GM23248 (cell line): ENCODE measurements at places on chromosomes 2 and 18. TPM values are rescaled to one million over a fixed set of nuclear protein-coding genes. Genes with fewer than 3 reads are reported as not detected.

Gene POMC
- total RNA-seq, result 2.5 and 5.8 TPM in 2 replicates

Gene CHRND
- total RNA-seq, result not detected in 2 replicates

Gene GPR35
- 0.25 TPM in 1 of 2 replicates, not detected in the other for total RNA-seq

Gene GAL3ST2
- not detected in 2 replicates for total RNA-seq

Gene MC4R
- total RNA-seq, result 0.32 TPM in 1 of 2 replicates, not detected in the other

Gene SCN9A
- 8.3 and 17.6 TPM in 2 replicates for total RNA-seq

Gene IL1F10
- total RNA-seq, result not detected in 2 replicates

Gene SCN7A
- not detected in 2 replicates for total RNA-seq

Gene FLACC1
- total RNA-seq, result 0.38 and 2.3 TPM in 2 replicates

Gene LDLRAD4
- total RNA-seq, result not detected in 2 replicates

- peak; percentile 79 for DNase-seq
Measured at GRCh38 chr18:49645841-49646351, 84.0 kb downstream of the LIPG start.

DNA sequence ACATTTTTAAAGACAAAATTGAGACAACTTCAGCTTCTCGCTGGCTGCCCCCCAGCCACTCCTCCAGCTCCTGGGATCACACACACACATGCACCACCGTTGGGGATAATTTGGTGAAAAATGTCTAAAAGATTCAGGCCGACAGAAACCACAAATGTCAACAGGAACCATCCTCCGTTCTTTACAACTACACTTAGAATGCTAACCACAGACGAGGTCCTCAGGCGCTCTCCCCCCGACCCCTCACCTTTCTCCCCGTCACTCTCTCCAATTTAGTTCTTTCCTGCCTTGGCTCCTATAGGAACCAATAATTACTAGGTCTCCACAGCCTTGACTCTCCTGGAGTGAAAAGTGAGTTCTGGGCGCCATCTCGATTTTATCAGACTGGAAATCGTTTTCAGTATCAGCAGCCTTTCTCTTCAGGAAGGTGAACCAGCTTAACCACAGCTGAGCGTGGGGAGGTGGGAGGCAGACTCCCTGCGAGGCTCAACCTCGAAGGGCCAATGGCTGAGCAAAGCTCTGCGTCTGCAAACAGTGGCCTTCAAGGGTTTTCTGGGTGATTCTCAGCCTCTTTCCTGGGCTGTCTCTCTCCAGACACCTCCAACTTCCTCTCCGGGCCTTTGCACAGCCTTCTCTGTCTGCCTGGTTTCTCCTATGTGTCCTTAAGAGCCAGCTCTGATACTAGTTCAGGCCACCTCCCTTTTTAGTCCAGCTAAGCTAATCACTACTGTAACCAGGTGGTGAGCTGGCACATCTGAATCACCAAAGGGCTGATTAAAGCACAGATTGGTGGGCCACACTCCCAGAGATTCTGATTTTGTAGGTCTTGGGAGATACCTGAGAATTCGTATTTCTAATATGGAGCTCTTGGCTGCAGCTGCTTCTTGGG is 115.7 kb upstream of the COPS8 start:
- DNase-seq, result peak; percentile 18

- DNase-seq, result no peak
Measured at GRCh38 chr2:216261042-216261537, 111.2 kb downstream of the MARCHF4 start.

GRCh38 chr2:216648105-216648504 is 14.9 kb downstream of the IGFBP2 start:
- DNase-seq, result peak; percentile 85

DNA sequence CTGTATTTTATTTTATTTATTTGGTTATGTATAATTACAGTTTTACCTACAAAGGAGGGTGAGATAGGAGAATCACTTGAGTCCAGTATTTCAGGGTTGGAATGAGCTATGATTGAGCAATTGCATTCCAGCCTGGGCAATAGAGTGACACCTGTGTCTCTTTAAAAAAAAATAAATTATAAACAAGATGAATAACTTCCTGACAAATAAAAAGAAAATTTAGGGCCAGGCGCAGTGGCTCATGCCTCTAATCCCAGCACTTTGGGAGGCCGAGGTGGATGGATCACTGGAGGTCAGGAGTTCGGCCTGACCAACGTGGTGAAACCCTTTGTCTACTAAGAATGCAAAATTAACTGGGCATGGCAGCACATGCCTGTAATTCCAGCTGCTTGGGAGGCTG is 17.3 kb downstream of the MTA3 start:
- DNase-seq, result no peak

DNA sequence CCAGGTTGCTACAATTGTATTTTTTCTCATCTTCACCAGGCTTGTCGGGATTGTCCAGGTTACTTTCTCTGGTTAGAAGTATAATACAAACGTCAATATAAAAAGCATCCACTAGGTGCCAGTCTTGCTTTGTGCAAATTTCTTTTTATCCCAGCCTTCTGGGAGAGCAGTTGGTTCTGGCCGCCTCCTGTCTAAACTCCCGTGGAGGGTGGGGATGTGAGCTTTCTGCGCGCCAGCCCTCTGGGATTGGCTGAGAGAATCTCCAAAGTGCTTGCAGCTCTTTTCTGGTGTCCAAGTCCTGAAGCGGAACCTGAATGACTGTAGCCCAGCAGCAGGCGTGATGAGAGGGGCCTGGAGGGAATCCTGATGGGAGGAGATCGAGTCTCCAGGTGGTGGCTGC is 22.4 kb upstream of the TOGARAM2 start:
- DNase-seq, result peak; percentile 90

DNA sequence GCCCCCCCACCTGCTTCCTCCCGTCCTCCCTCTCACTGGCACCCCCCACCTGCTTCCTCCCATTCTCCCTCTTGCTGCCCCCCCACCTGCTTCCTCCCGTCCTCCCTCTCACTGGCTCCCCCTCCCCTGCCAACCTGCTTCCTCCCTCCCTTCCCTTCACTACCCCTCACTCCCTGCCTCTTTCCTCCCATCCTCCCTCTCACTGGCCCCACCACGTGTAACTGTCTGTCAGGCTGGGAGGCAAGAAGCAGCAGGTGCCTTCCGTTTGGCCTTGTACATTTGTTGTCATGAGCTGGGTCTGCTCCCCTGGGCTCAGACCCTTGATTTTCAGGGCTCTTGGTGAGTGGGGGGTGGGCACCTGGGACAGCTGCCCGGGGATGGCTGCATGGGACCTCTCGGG is 19.1 kb downstream of the RTP5 start:
- DNase-seq, result no peak

DNA sequence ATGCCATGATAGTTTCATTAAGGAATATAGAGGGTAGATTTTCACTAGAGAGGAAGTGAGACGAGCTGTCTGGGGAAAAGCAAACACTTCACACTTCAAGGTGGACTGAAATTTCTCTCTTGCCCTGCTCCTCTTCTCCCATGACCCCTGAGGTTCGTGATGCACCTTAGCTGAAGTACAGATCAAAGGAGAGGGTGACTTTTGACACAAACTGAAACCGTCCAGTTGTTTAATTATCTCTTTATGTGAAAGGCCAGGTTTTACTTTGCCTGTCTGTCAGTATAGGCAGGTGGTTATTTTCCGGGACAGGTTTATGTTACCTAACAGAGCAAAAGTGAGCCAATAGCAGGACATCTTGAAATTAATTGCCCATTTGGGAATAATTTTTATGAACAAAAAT is 41.0 kb upstream of the FOXI3 start:
- no peak for DNase-seq

DNA sequence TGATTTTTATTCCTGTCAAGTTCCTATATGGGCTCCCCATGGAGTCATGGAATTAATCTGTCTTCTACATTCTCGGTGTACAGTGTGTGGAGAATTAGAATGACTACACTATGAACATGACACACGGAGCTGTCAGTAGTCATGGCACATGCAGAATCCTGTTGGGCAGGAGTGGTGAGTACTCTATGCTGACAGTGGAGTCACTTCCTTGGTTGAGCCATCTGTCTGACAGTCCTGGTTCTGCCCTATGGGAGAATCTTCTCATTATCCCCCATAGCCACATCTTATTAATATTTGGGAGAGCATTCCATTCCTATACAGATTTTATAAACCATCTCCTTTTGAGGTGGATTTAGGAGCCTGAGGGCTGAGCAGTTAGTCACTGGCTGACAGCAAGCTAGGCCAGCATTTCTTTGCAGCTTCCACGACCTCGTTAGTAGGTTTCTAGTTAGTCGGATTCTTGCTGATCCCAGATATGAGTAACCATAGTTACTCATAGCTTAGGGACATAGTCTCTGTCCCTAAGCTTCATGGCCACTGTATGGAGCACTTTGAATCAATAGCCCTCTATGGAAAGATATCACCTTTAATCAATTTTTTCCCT is 90.6 kb downstream of the MDH1 start:
- peak; percentile 71 for DNase-seq

DNA sequence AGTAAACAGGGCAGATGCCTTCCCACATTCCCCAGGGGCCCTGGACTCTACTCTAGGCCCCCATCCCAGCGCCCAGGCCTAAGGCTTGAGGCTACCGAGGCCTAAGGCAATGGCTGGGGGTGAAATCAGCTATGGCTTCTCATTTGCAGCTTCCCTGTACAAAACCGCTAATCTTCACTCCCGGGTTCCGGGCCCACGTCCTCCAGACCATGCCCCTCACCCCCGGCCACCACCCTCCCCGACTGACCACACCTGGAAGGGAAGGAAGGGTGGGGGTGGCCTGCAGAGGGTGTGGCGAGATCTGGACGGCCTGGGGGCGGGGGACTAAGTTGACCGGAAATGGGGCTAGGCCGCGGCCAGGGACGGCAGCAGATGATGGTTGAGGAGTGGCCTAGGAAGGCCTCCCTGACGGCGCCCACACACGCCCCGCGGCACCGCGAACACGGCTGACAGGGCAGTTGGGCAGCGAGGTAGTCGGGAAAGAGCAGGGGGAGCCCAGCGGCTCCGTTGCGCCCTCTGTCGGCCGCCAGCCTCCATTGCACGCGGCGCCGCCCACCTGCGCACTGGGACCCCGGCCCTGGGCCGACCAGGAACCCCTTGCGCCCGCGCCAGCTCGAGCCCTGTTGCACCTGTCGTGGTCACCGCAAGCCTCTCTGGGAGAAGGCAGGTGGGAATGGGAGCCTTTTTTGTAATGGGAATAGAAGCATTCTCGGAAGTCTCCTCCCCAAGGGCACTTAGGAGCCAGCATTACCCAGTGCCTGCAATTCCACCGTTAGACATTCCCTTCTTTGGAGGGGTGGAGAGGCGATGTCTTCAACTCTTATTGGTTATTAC is 117.1 kb upstream of the STPG4 start:
- peak; percentile 76 for DNase-seq

DNA sequence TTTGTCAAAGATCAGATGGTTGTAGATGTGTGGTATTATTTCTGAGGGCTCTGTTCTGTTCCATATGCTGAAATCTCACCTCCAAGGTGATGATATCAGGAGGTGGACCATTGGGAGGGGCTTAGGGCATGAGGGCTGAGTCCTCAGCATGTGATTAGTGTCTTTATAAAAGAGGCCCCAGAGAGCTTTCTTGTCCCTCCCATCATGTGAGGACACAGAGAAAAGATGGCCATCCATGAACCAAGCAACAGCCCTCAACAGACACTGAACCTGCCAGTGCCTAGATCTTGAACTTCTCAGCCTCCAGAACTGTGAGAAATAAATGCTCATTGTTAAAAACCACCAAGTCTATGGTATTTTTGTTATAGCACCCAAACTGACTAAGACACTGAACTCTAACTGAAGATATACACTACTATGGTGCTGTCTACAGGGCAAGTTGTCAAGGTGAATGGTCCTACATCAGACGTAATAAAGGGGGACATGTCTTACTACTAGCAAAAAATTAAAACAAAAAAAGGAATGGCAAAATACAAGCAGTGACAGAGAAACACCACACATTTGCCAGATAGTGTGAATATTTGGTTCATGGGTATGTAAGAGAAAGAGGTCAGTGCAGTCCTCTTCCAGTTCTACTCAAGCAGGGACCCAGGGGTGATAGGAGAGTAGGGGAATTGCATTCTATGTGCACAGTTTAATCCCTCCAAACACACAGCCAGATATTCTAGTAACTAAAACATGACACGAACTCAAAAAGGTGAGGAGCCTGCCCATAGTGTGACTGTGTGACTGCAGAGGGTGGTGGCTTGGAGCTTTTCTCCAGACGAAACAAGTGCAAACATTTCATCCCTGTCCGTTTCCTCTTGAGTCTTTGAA is 164.4 kb upstream of the MYCN start:
- no peak for DNase-seq

DNA sequence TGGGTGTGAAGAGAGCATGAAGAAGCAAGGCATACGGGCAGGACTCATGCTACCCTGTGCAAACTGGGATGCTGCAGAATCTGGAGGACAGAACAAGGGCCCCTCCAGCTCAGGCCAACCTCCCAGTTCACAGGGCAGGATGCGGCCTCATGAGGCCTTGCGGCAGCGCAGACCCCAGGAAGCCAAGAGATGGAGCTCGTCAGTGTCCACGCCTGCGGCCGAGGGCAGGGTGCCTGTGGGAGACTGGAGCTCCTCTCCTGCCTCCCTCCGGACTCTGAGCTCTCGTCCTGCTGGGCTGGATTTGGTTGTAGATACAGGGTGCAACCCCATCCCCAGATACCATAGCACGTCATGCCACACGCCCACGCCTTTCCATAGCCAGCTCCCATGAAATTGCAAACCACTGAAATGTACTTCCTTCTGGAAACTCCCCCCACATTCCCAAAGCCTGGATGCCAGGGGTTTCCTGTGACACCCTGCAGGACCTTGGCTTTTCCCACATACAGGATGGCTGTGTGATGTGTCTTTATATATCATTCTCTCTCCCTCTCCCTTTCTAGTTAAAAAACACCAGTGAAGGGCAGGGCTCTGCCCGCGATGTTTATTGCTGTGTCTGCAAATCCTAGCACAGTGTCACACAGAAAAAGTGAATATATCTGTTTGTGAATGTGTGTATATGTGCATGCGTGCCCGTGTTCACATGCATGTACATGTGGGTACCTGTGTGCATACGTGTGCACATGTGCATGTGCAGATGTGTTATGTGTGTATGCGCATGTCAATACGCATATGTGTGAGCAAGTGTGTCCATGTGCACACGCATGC is 12.3 kb upstream of the SNTG2 start:
- no peak for DNase-seq

- DNase-seq, result peak; percentile 61
Measured at GRCh38 chr2:43333656-43334144, 107.3 kb upstream of the ZFP36L2 start.

GRCh38 chr2:46812361-46813019 is 103.1 kb downstream of the MCFD2 start:
- DNase-seq, result peak; percentile 92

DNA sequence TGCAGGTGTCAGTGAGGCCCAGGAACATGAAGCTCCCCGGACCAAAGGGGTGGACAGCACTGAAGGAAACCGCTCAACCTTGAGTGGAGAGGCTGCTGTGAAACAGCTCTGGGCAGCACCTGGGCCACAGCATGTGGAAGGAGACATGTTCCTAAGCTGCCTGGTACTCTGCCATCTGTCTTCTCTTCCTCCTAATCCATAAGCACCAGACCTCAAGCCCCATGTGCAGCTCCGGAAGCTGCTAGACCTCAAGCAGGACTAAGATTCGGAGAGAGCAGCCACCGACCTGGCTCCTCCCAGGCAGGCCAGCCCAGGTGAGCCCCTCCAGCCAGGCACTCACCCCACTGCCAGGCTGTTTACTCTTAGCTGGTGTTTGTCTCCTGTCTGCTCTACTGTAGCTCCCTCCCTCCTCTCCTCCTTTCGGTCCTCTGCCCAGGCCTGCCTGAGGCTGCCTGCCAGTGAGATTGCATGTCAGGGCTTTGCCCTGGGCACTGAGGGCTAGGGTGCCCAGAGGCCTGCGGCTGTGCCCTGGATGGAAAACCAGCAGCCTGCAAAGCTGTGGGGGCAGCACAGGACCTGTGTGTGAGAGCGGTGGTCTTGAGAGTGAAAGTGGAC is 53.7 kb downstream of the BCL11A start:
- no peak for DNase-seq

GRCh38 chr2:42882756-42883155 is 90.4 kb upstream of the HAAO start:
- no peak for DNase-seq
